ENCODE measurements at places on chromosomes 4 and X. TPM values are rescaled to one million over a fixed set of nuclear protein-coding genes. Genes with fewer than 3 reads are reported as not detected.

DNA sequence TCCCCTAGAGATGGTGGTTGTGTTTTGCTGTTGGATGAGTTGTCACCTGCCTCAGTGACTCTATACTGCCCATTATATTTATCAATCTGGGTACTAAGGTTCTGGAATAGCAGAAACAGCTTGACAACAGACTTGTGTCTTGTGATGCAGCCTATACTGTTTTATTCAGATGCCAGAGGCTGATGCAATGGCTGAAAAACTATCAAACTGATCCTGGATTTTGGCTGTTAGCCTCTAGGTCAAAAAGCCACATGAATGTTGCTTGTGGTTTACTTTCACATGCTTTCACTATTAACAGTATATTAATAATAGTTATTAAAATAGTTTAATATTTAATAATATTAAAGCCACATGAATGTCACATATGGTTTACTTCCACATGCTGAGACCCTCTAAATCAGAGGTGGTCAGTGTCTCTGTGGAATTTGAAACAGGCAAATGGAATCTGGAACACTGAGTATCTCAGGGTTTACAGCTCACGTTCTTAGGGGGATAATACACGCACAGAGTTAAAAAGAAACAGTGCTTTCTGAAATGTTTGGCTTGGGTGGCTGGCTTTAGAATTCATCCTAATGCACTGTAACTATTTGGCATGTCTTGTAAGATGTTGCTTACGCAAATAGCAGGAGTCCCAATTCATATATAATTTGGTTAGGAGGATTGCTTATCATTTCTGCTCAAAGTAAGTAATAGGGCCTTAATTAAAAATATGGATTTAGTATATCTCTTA lies 82.5 kb upstream of the LCORL start:
- no peak for DNase-seq

DNA sequence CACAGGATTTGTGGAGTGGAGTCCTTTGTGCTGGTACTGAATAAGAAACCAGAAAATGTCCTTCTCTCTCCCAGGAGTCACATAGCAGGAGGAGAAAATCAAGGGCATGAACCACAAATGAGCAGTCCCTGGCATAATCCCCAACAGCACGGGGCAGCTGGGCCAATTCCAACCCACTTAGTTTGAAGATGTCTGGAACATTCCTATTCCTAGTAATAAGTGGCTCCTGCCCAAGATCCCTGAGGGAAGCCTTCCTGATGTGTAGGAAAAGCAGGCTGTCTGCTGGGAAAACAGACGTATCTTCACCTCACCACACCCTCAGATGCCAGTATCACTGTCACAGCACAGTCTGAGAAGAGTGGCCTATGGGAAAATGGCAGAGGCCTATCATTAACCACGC lies 182.8 kb upstream of the MAP3K15 start:
- DNase-seq, result no peak

GRCh38 chrX:3244955-3245354 lies 101.5 kb downstream of the MXRA5 start:
- DNase-seq, result no peak

DNA sequence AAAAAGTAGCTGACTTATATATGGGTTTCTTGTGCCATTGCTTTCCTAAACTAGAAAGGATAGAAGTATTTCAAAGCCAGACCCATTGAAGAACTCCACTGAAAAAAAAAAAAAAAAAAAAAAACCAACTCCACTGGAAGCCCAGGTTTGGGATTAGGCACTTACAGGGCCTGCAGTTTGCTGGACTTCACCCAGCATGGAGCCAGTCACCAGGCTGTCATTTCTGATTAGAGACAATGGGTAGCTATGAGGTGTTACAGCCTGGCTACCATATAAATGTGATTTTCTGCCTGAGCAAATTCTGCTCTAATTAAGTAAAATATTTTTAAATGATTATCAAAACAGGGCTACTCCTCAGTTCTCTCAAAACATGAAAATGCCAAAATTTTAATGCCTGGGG lies 49.5 kb downstream of the HS6ST2 start:
- no peak for DNase-seq

- peak; percentile 95 for DNase-seq
Observed at GRCh38 chrX:129931411-129932015, 25.5 kb downstream of the UTP14A start.

GRCh38 chrX:2188330-2188792 lies 312.4 kb downstream of the DHRSX start:
- no peak for DNase-seq

DNA sequence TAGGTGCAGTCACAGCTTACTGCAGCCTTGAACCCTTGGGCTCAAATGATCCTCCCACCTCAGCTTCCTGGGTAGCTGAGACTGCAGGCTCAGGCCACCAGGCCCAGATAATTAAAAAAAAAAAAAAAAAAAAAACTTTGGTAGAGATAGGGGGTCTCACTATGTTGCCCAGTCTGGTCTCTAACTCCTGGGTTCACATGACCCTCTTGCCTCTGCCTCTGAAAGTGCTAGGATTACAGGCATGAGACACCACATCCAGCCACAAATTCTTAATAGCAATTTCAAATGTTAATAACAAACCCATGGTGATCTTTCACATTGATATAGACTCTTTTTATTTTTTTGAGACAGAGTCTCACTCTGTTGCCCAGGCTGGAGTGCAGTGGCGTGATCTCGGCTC lies 12.3 kb upstream of the FGF5 start:
- DNase-seq, result no peak

DNA sequence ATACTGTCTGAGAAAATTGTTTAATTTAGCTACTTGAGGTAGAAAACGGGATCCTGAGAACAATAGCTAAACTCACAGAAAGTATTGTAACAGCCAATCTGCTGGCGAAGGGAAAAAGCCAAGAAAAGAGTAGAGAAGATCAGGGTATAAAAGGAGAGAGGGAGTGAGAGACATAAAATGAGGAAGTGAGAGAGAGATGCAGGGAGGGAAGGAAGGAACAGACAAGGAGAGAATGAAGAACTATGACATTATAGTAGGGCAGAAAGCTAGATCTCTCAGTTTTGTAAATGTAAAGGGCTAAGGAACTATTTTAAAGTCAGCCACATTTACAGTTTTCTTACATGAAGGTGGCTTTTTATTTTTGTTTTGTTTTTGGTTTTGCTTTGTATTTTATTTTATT lies 1.6 kb upstream of the GIMD1 start:
- no peak for DNase-seq

DNA sequence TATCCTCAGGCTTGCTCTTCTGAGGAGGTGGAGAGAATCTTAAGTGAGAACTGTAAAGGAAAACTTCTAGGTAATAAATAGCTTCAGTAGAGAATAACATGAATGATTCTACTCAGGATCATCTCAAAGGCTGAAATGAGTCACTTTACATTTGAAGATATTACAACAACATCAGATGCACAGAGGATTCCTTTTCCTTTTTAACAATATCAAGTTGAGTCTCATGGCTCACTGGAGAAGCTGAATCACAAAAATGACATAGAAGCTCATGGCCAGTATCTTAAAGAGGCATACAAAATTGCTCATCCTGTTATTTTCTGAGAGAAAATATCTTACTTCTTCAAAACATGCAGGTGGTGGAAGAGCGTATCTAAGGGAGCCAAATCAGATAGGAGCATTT lies 72.5 kb upstream of the EMCN start:
- DNase-seq, result no peak

- no peak for DNase-seq
Observed at GRCh38 chrX:37653397-37654085, 32.0 kb upstream of the XK start.

DNA sequence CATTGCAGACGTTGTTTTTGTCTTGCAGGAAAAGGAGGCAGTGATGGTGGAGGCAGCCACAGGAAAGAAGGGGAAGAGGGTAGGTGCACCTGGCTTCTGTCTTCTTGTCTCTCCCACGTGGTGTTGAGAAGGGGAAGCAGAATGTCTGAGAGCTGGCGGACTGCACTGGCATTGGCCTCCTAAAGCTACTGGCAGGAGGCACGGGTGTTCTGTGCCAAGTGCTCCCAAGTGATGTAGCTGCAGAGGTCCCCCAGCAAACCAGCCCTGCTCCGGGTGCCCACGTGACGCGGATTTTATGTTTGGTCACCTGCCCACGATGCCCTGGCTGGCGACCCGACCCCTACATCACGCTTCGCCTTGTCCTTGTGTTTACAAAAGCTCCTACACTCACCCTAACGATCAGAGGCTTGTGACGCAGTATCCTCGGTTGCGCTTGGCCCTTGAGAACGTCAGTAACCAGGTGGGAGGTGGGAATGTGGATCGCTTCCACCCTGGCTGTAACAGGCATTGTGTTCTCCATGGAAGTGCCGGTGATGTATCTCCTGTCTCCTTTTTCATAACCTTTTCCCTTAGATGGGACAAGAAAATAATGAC lies 28.5 kb upstream of the XG start:
- DNase-seq, result no peak

- DNase-seq, result no peak
Observed at GRCh38 chr4:7831330-7831729, 108.3 kb downstream of the AFAP1 start.

DNA sequence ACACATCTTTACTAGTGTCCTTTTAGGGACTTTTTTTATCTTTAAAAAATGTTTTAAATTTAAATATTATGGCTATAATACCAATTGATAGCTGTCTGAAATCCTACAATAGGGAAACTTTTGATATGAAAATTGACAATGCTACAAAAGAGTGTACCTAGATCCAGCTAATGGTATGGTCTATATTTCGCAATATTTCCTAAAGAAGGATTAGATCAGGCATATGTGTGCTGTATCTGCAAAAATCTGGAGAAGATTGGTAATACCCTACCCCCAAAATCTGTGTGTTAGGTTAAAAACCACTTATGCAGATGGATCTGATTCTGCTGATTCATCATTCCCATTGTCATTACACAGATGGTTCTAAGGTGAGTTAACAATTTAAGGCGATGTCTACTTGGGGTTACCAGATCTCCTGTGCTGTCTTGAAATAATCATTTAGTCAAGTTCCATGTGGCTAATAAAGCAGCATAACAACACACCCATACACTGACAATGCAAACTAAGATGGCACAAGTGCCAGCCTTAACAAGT lies 137.1 kb downstream of the GASK1B start:
- DNase-seq, result no peak

XKRX gene
- total RNA-seq, result not detected

CXCL5 gene
- not detected for total RNA-seq

PGM2 gene
- total RNA-seq, result 6.0 TPM

All from body of pancreas (tissue), 4 donors.